Tibial nerve (tissue), 4 donors: ENCODE measurements at places on chromosomes 13 and 19. TPM values are rescaled to one million over a fixed set of nuclear protein-coding genes. Genes with fewer than 3 reads are reported as not detected.
A peak's percentile ranks its signal among the peaks of the same experiment; 100 is the strongest.

Gene ZNF573
- 11.2 TPM for total RNA-seq

GRCh38 chr13:35554972-35555623, 78.6 kb upstream of the MAB21L1 start:
- no peak for DNase-seq
- H3K36me3 ChIP-seq, result no peaks in the 10 kb centered on the region
- H3K27me3 ChIP-seq, result no peaks in the 10 kb centered on the region
- no peak overlapping the region for H3K27ac ChIP-seq
- H3K4me1 ChIP-seq, result no peaks in the 10 kb centered on the region

DNA sequence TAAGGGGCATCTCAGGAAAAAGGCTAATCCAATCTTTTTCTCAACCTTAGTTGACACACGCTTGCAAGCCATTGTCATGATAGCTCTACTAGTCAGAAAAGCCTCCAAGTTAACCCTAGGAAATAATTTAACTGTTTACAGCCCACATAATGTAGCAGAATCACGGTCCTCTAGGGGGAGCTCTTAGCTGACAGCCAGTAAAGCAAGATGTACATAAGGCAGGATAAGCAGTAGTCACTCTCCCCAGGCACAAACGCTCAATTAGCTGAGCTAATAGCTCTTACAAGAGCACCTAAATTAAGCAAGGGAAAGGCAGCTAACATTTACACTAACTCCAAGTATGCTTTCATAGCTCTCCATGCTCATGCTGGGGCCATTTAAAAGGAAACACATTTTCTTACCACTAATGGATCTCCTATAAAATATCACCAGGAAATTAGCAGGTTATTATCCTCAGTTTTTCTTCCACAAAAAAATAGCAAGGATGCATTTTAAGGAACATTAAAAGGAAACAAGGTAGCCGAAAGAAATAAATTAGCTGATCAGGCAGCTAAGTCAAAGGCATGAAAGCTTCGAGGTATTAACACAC, 33.7 kb upstream of the ZSCAN5A start:
- H3K36me3 ChIP-seq, result peaks cover 3% of the 10 kb centered on the region
- H3K27me3 ChIP-seq, result no peaks in the 10 kb centered on the region
- H3K4me3 ChIP-seq, result no peak overlapping the region
- no peak overlapping the region for H3K27ac ChIP-seq

Gene IL11
- total RNA-seq, result not detected

Gene SYCN
- not detected for total RNA-seq

GRCh38 chr19:54317108-54317964, 4.4 kb upstream of the LILRA5 start:
- no peak for DNase-seq
- H3K4me1 ChIP-seq, result no peaks in the 10 kb centered on the region
- no peaks in the 10 kb centered on the region for H3K36me3 ChIP-seq
- H3K27ac ChIP-seq, result no peak overlapping the region

GRCh38 chr19:45322311-45322710, 364 bp downstream of the CKM start:
- H3K4me1 ChIP-seq, result no peaks in the 10 kb centered on the region
- H3K36me3 ChIP-seq, result no peaks in the 10 kb centered on the region
- H3K27me3 ChIP-seq, result peaks cover 65% of the 10 kb centered on the region
- no peak for DNase-seq
- no peak overlapping the region for H3K4me3 ChIP-seq
- no peak overlapping the region for H3K27ac ChIP-seq

GRCh38 chr19:46484656-46485055, 11.0 kb downstream of the PNMA8B start:
- DNase-seq, result no peak
- no peaks in the 10 kb centered on the region for H3K36me3 ChIP-seq
- H3K4me1 ChIP-seq, result peaks cover 8% of the 10 kb centered on the region
- H3K27me3 ChIP-seq, result peaks cover 37% of the 10 kb centered on the region
- H3K27ac ChIP-seq, result no peak overlapping the region

- peaks cover 33% of the 10 kb centered on the region for H3K4me1 ChIP-seq
- H3K27me3 ChIP-seq, result no peaks in the 10 kb centered on the region
- no peaks in the 10 kb centered on the region for H3K36me3 ChIP-seq
Measured at GRCh38 chr19:16365300-16365996, 40.8 kb downstream of the KLF2 start.

Gene GJB2
- total RNA-seq, result 0.20 TPM

DNA sequence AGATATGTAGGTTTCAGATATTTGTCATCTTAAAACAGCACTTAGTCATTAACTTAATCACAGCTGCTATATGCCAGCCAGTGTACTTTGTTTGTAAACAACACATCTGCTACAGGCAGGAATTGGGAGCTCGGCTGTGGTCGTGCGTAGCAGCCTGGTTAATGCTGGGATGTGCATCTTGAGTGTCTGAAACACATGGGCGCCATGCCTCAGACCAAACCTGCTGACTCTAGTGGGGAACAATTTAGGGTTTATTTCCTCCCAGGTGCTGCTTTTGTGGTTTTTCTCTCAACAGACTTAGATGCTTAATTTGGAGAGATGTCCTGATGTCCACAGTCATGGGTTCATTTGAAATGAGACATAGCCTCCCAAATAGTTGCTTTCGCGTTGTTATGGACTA, 238.5 kb upstream of the TMTC4 start:
- H3K4me3 ChIP-seq, result no peak overlapping the region
- H3K36me3 ChIP-seq, result no peaks in the 10 kb centered on the region
- DNase-seq, result no peak
- no peaks in the 10 kb centered on the region for H3K27me3 ChIP-seq
- H3K4me1 ChIP-seq, result no peaks in the 10 kb centered on the region
- no peak overlapping the region for H3K27ac ChIP-seq

DNA sequence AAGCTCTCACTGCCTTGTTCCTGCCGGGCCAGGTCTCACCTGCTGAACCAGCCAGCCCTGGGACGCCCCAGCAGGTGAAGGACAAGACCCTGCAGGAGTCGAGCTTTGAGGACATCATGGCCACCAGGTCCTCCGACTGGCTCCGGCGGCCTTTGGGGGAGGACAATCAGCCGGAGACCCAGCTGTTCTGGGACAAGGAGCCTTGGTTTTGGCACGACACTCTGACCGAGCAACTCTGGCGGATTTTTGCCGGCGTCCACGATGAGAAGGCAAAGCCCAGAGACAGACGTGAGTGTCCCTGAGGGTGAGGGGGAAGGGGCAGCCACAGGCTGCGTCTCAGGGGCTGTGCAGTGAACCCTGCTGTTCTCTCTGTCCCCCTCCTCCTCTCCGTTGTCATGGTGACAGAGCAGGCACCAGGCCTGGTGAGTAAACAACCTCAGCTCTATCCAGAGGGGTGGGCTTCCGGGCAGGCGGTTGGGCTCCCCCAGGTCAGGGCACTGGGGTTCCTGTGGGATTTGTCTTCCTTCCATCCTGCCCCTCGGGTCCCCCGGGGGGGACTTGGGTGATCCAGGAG, 9.7 kb downstream of the TLE6 start:
- DNase-seq, result no peak
- no peaks in the 10 kb centered on the region for H3K36me3 ChIP-seq
- no peaks in the 10 kb centered on the region for H3K27me3 ChIP-seq
- H3K4me3 ChIP-seq, result no peak overlapping the region

DNA sequence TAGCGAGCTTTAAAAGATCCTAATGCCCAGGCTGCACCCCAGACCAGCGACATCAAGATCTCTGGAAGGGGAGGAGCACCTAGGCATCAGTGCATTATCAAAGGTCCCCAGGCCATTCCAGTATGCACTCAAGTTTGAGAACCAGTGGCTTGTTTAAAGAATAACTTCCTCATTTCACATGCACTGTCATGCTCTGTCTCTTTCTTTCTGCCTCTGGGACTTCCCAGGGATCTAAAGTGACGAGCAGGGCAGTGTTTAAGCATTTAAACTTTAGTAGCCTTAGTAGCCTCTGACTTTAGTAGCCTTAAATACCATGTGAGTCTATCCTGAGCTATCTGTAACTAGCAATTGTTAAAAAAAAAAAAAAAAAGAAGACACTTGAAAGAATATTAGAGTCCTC, 8.9 kb upstream of the FARP1 start:
- H3K4me1 ChIP-seq, result no peaks in the 10 kb centered on the region
- H3K27ac ChIP-seq, result no peak overlapping the region
- no peak overlapping the region for H3K4me3 ChIP-seq

Gene SMIM24
- total RNA-seq, result not detected

GRCh38 chr19:32819419-32820400, 49.9 kb downstream of the SLC7A9 start:
- no peaks in the 10 kb centered on the region for H3K27me3 ChIP-seq
- no peaks in the 10 kb centered on the region for H3K4me1 ChIP-seq
- no peak overlapping the region for H3K4me3 ChIP-seq
- no peak overlapping the region for H3K27ac ChIP-seq

Gene LILRB5
- 20.7 TPM for total RNA-seq

Gene ZFP28
- total RNA-seq, result 11.4 TPM

Gene NMRK2
- not detected for total RNA-seq

- no peaks in the 10 kb centered on the region for H3K36me3 ChIP-seq
- H3K27me3 ChIP-seq, result no peaks in the 10 kb centered on the region
- H3K4me1 ChIP-seq, result no peaks in the 10 kb centered on the region
- no peak for DNase-seq
Measured at GRCh38 chr13:41658057-41658661, 200.8 kb downstream of the RGCC start.

DNA sequence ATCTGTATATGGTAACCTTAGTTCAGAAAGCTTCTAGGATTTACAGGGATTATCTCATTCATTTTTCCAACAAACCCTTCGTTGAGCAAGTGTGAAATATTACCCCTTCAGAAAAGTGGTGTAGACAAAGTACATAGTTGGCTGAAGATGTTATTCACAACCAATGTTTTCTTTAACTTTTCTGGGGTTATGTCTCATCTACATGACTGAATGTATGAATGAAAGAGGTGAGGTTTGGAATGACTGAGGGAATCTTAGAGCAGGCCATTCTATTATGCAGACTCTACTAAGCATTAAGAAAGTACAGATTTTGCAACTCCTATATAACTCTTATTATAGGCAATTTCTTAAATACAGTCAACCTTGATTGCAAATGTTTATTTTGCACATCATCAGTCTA, 167.2 kb downstream of the NDFIP2 start:
- no peaks in the 10 kb centered on the region for H3K36me3 ChIP-seq
- no peak overlapping the region for H3K27ac ChIP-seq
- no peak overlapping the region for H3K4me3 ChIP-seq
- DNase-seq, result no peak

DNA sequence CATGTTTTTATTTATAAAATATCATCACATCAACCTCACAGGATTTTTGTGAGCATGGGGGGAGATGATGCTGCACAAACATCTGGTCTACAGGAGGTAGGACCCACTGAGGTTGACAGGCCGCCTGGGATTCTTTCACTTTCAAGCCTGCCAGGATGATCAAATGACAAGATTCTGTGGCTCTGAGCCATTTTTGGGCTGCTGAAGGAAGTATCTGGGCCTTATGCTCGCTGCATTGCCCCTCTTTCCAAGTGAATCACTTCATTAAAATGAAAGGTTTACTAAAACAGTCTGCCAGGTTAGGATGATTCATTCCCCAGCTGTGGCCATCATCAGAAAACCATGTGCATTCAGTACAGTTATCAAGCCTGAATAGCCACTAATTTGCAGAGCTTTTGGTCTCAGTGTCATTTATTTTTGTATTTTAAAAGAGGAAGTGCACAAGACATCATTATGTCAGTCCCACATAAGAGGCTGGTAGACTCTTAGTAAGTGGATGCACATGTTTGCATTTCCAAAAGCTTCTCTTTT, 34.4 kb downstream of the STARD13 start:
- no peaks in the 10 kb centered on the region for H3K36me3 ChIP-seq
- H3K4me3 ChIP-seq, result no peak overlapping the region
- peaks cover 65% of the 10 kb centered on the region for H3K4me1 ChIP-seq
- H3K27ac ChIP-seq, result peak overlapping the region; percentile 62
- no peak for DNase-seq
- no peaks in the 10 kb centered on the region for H3K27me3 ChIP-seq

Gene IGFL1
- not detected for total RNA-seq

- no peaks in the 10 kb centered on the region for H3K27me3 ChIP-seq
- no peak for DNase-seq
- H3K4me1 ChIP-seq, result no peaks in the 10 kb centered on the region
- H3K27ac ChIP-seq, result no peak overlapping the region
- H3K4me3 ChIP-seq, result no peak overlapping the region
- H3K36me3 ChIP-seq, result no peaks in the 10 kb centered on the region
Measured at GRCh38 chr13:83531022-83531421, 351.3 kb downstream of the SLITRK1 start.

DNA sequence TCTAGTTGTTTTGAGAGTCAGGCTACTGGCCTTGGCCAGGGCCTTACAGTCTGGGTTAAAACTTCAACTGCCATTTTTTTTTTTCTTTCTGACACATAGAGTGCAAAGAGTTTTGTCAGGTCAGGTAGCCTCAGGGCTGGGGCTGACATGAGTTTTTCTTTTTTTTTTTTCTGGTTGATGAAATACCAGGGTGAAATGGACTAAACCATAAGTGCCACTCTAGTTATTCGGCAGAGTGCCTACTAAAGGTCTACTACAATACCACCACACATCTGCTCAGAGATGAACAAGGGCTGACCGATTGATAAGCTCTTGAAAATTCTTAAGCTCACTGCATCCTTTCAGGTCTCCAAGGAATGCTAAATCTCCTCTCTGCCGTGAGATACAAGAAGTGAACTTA, 4.4 kb upstream of the ZNF320 start:
- H3K36me3 ChIP-seq, result no peaks in the 10 kb centered on the region
- H3K27me3 ChIP-seq, result no peaks in the 10 kb centered on the region
- no peak for DNase-seq
- H3K4me3 ChIP-seq, result no peak overlapping the region
- no peak overlapping the region for H3K27ac ChIP-seq
- peaks cover 1% of the 10 kb centered on the region for H3K4me1 ChIP-seq

GRCh38 chr19:50768277-50768676, 2.0 kb upstream of the GPR32 start:
- H3K27ac ChIP-seq, result no peak overlapping the region
- H3K27me3 ChIP-seq, result peaks cover 33% of the 10 kb centered on the region
- H3K4me3 ChIP-seq, result no peak overlapping the region
- no peak for DNase-seq
- H3K4me1 ChIP-seq, result no peaks in the 10 kb centered on the region

GRCh38 chr19:50340331-50340730, 11.2 kb upstream of the KCNC3 start:
- H3K4me1 ChIP-seq, result no peaks in the 10 kb centered on the region
- H3K36me3 ChIP-seq, result no peaks in the 10 kb centered on the region
- no peak overlapping the region for H3K4me3 ChIP-seq

- H3K36me3 ChIP-seq, result no peaks in the 10 kb centered on the region
- peak overlapping the region; percentile 14 for H3K4me3 ChIP-seq
- no peaks in the 10 kb centered on the region for H3K4me1 ChIP-seq
- H3K27ac ChIP-seq, result no peak overlapping the region
- no peak for DNase-seq
- peaks cover 59% of the 10 kb centered on the region for H3K27me3 ChIP-seq
Measured at GRCh38 chr19:15463861-15464371, 428 bp downstream of the RASAL3 start.

GRCh38 chr19:41696402-41697197, 8.5 kb upstream of the CEACAM7 start:
- H3K4me1 ChIP-seq, result no peaks in the 10 kb centered on the region
- no peak overlapping the region for H3K4me3 ChIP-seq
- no peak for DNase-seq

Gene MAP4K1
- 2.5 TPM for total RNA-seq
